ENCODE measurements at places on chromosomes 6 and 20.
A peak's percentile ranks its signal among the peaks of the same experiment; 100 is the strongest.

DNA sequence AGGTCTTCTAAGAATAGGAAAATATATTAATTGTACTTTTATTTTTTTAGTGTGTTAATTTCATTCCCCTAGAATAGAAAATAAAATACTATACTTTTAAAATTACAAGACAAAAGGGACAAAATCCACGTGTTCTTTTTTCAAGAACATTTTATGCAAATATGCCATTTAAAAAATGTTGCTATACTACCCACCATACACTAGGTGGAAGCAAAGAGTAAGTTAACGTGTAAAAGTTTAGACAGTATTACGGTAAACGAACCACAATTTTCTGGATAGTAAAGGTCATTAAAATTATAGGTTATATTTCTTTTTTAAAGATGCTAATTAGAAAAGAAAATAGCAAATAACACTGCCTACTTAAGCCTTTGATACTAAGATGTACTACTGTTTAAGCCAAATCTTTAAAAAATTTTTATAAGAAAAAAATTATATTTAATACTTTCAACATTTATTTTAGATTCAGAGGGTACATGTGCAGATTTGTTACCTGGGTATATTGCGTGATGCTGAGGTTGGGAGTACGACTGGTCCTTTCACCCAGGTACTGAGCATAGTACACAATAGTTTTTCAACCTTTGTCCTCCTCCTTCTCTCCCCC is 287.6 kb downstream of the PHF3 start:
- no peak for DNase-seq

DNA sequence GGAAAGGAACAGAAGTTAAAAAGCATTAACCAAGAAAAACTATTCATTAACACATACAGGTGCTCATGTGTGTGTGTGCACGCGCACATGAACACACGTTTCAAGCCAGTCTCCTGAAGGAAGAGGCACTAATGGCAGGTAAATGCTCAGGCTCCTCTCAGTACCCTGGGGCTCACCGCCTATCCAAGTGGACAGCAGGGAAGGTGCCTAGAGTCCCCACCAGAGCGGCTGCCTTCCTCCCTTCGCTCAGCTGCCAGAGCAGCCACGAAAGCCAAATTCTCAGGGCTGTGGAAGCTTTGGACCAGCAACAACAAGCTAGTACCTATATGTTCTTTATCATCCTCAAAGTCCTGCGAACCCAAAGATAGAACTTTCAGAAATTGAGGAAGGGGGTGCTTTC is 42.6 kb downstream of the PLCG1 start:
- DNase-seq = no peak

DNA sequence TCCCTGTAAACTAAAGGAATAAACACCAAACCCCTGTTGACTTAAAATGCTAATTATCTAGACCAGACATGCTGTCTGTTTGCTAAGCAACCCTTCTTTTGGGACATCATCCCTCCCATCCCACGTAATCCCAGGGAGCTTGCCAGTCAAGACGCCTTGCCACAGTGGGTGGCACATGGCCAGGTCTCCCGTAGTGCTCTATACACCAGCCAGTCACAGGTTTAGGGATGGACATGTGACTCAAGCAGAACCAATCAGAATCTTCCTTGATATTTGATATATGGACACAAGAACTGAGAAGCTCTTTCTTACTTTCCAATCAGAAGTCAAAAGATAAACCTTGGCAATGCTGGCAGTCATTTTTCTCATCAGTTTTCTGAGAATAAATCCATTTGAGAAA is 60.0 kb downstream of the CNKSR3 start:
- DNase-seq = no peak

- no peak for DNase-seq
Measured at GRCh38 chr6:44058617-44059358, 68.5 kb downstream of the MRPL14 start.

GRCh38 chr20:64116016-64116415 is 8.7 kb upstream of the NPBWR2 start:
- no peak for DNase-seq

- DNase-seq = peak; percentile 73
Measured at GRCh38 chr6:73704260-73704659, 8.3 kb downstream of the CD109 start.

GRCh38 chr6:56890683-56891429 is 64.1 kb upstream of the BEND6 start:
- no peak for DNase-seq

DNA sequence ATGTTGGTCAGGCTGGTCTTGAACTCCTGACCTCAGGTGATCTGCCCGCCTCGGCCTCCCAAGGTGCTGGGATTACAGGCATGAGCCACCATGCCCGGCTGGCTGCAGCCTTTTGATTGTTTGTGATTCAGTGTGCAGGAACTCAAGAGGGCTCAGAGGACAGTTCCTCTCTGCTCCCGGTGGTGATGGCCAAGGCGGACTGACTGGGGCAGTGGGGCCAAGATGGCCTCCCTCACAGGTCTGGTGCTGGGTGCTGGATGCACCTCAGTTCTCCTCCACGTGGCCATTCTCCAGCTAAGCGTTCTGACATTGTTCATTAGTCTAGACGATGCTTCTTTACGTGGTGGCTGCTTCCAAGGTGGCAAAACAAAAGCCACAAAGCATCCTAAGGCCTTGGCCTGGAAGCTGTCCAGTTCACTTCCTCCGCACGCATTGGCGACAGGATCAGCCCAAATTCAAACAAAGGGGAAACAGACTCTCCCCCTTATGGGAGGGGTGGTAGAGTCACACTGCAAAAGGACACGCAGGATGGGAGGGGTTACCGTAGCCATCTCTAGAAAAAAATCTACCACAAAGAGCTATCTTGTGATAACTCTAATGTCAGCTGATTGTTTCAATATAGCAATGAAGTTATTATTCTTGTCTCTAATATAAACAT is 146.9 kb downstream of the FOXC1 start:
- DNase-seq = no peak

DNA sequence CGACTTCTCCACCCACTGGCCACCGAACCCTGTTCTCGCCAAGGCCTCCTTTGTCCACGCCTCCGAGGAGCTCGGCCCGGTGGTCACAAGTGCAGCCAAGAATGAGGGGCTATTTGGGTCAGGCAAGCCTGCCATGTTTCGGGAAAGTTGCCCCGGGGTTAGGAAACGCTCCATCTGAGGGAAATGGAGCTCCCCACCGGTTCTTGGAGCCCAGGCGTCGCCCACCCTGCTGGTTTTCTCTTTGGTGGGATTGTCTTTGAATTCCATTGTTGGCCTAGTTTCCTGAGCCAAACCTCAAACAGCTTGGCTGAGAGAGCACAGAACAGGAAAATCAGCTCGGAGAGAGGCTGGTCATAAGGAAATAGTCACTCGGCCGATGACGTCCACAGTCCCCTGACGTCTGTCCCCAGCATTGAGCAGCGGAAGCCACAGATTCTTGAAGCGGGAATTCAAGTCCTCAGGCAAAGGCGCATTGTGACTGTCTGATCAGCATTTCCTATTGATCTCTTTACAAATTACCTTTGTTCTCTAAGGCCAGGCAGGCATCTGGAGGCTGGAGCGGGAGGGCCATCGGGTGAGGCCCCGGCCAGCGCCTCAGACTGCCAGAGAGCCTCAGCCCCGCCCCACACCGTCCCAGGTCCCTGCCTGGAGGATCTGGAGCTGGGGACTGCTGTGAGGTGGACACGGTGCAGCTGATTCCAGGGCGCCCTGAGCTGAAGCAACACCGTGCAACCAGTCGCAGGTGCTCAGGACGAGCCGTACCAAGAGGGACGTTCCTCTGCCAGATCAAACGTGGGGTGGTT is 138.6 kb downstream of the DLL1 start:
- DNase-seq = no peak

DNA sequence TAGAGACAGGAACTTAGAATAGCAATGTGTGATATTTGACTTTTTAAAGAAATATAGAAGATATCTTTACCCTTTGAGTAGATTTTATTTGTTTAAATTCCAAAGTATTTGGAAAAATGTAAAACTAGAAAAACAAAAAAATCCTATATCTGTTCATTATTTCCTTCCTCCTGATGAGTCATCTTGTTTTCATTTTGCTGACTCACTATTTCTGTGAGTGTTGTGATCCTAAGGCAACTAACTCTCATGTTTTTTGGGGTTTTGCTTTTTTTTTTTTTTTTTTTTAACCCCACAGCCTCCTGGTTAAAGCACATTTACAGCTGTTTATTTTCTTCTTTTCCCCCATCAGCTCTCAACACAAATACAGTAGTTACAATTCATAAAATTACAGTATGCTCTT is 37.8 kb upstream of the THEMIS start:
- DNase-seq = no peak

GRCh38 chr6:89242574-89243330 is 25.6 kb upstream of the GABRR1 start:
- no peak for DNase-seq

- no peak for DNase-seq
Measured at GRCh38 chr6:70385901-70386300, 27.4 kb upstream of the FAM135A start.

DNA sequence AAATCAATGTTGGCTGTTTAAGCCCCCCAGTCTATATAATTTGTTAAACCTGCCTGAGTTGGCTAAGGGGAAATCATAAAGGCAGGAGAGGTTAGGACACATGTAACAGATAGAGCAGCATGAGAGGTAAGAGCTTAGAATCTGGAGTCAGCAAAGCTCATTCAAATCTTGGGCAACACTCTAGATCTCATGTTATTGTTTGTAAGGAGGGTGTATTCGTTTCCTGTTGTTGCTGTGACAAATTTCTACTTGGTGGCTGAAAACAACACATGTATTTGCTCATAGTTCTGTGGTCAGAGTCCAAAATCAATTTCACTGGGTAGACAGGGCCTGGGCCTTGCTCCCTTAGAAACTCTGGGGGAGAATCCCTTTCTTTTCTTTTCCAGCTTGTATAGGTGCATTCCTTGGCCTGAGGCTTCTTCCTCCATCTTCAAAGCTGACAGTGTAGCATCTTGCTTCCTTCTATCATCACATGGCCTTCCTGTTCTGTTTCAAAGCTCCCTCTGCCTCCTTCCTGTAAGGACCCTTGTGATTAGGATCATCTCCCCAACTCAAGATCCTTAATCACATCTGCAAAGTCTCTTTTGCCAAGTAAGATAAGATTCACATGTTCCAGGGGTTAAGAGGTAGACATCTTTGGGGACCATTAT is 4.4 kb downstream of the LY86 start:
- DNase-seq = no peak

DNA sequence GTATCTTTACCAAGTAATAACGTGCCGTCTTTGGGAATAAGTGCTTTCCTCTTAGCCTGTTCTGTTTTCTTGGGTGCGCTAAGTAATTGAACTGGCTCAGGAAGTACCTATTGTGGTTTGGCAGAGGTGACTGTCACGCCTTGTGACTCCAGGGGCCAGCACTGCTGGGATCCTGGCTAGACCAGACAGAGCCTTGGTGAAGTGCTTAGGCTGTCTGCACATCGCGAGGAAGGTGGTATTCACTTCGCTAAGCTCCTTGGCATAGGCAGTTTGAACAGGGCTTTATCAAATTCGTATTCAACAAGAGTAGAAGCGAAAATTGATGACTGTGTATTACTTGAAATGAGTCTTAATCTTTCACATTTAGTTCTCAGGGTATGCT is 17.6 kb downstream of the PRDM1 start:
- no peak for DNase-seq

DNA sequence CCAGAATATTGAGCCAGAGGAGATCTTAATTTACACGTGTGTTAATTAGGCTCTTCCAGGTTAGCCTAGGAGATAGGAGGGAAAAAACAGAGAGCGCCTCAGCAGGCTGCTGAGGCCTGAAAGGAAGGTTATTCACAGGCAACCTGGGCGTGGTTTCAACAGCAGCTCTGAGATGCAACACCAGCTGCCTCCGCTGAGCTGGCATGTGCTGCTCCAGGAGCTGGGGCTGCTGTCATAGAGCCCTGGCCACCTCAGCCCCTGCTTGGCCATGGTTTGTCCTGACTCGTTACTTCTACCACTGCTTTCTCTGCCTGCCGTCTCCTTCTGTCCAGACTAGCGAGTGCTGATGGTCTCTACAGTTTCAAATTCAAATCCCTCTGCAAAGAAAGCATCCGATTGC is 32.4 kb upstream of the RPP40 start:
- no peak for DNase-seq

DNA sequence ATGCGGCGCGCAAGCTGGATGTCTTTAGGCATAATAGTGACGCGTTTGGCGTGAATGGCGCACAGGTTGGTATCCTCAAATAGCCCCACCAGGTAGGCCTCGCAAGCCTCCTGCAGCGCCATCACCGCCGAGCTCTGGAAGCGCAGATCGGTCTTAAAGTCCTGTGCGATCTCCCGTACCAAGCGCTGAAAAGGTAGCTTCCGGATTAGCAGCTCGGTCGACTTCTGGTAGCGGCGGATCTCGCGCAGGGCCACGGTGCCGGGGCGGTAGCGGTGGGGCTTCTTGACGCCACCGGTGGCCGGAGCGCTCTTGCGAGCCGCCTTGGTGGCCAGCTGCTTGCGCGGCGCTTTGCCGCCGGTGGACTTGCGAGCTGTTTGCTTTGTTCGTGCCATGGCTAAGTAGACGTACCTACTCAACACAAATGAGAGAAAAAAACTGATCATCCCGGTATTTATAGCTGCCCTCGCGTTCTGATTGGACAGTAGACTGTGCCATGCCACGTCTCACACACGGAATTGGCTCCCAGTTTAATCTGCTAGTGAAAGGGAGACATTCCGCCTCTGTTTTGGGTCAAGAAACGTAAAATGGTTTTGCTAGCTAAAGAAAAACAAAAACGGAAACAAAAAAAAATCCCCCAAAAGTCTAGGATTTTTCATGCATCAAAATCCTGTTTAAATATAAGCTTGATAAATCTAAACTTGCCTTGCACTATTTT is 40.1 kb downstream of the OR2B2 start:
- no peak for DNase-seq

DNA sequence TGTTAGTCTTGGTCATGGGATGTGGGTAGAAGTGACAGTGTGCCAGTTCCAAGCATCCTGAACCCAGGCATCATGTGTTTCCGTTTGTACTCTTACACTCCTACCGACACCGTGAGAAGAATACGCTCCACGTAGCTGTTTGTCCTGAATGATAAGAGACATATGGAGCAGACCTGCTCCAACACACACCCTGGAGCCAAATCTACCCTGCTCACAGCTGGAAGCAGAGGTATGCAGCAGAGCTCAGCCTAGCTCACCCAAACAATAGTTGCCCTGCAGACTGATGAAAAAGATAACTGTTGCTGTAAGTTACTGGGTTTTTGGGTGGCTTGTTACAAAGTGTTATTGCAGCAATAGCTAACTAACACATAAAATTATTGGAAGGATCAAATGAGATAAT is 14.3 kb upstream of the PDSS2 start:
- no peak for DNase-seq

GRCh38 chr6:120903836-120904235 is 430.4 kb downstream of the TBC1D32 start:
- no peak for DNase-seq

Measured in T1000 (cell line).